ENCODE measurements at places on chromosomes 12 and 14. TPM values are rescaled to one million over a fixed set of nuclear protein-coding genes. Genes with fewer than 3 reads are reported as not detected.
A peak's percentile ranks its signal among the peaks of the same experiment; 100 is the strongest.

DNA sequence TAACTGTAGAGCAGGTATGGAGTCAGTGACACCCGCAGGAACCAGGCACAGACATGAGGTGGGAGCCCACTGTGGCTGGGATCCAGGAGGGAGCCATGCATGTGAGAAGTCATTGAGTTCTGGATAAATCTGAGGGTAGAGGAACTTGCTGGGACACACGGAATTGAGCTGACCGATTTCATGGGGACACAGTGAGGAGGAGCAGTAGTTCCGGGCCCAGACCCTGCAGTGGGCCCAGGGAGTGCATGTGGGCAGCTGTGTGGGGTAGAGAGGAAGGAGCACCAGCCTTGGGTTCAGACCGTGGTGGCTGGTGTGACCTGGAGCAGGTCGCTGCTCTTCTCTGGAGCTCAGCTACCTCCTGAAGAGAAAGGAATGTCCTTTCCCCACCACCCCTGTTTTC lies 8.4 kb downstream of the SERPINA3 start:
- DNase-seq, result no peak
- H3K36me3 ChIP-seq, result peaks cover 3% of the 10 kb centered on the region
- no peak overlapping the region for H3K27ac ChIP-seq

DNA sequence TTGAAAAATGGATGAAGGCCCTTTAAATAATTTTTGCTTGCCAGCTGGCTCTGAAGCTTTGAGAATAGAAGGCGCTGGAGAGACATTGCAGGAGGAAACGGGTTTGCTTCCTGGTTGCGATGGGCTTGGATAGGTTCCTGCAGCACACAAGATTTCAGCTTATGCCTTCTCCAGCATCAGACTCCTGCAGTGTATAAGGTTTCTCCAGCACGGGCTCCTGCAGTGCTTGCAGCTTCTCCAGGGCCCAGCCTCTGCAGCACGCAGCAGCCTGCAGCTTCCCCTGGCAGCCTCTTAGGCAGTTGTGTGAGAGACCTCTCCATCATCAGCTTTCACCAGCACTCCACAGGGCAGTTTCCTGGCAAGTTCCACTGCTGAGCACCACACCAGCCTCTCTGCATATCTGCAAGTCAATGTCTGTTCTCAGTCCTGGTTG lies 78.7 kb upstream of the ZDHHC17 start:
- no peak overlapping the region for H3K4me3 ChIP-seq
- H3K4me1 ChIP-seq, result peaks cover 23% of the 10 kb centered on the region
- H3K27ac ChIP-seq, result no peak overlapping the region
- H3K36me3 ChIP-seq, result no peaks in the 10 kb centered on the region
- no peaks in the 10 kb centered on the region for H3K27me3 ChIP-seq

GRCh38 chr12:57231276-57232021 lies 1.9 kb downstream of the SHMT2 start:
- peaks cover 9% of the 10 kb centered on the region for H3K36me3 ChIP-seq
- H3K27ac ChIP-seq, result no peak overlapping the region
- peaks cover 18% of the 10 kb centered on the region for H3K27me3 ChIP-seq

- H3K36me3 ChIP-seq, result peaks cover 42% of the 10 kb centered on the region
- no peak overlapping the region for H3K27ac ChIP-seq
- no peaks in the 10 kb centered on the region for H3K27me3 ChIP-seq
- H3K4me1 ChIP-seq, result no peaks in the 10 kb centered on the region
- no peak for DNase-seq
Measured at GRCh38 chr12:29578070-29578469, 80.6 kb upstream of the OVCH1 start.

DNA sequence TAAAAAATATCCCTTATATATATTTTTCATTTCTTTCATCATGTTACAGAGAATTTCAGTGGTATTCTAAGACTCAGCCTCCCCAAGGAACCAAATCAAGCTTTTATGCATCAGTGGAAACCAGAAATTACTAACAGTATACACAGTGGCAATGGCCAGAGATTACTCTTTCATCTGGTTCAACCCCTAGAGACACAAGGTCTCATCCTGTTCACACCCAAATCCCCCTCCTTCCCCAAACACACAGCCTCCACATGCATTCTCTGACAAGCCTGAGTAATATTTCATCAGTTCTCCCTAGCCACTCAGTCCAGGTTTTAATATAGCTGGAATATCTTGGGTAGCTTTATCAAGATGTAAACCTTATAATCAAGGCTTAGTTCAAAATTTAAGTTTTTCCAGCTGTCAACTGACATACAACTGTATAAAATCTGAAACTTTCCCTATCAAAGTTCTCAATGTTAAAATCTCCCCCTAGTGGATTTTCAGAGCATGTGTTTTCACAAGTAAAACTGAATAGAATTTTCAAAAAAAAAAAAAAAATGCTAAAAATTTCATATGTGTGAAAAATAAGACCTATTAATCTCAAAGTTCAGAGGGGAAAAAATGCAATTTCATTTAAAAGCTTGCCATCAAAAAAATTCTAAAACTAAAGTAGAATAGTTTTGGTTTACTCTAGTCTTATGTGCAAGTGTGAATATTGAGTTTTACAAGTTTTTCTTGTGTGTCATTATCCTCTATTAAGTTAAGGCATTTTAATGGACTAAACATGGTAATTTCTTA lies 10.5 kb upstream of the SSTR1 start:
- peaks cover 3% of the 10 kb centered on the region for H3K36me3 ChIP-seq
- H3K4me1 ChIP-seq, result no peaks in the 10 kb centered on the region
- DNase-seq, result no peak
- peaks cover 39% of the 10 kb centered on the region for H3K27me3 ChIP-seq

GRCh38 chr12:48828293-48828692 lies 10.0 kb downstream of the CACNB3 start:
- H3K4me3 ChIP-seq, result no peak overlapping the region
- H3K27ac ChIP-seq, result no peak overlapping the region
- H3K4me1 ChIP-seq, result no peaks in the 10 kb centered on the region
- no peaks in the 10 kb centered on the region for H3K27me3 ChIP-seq

DNA sequence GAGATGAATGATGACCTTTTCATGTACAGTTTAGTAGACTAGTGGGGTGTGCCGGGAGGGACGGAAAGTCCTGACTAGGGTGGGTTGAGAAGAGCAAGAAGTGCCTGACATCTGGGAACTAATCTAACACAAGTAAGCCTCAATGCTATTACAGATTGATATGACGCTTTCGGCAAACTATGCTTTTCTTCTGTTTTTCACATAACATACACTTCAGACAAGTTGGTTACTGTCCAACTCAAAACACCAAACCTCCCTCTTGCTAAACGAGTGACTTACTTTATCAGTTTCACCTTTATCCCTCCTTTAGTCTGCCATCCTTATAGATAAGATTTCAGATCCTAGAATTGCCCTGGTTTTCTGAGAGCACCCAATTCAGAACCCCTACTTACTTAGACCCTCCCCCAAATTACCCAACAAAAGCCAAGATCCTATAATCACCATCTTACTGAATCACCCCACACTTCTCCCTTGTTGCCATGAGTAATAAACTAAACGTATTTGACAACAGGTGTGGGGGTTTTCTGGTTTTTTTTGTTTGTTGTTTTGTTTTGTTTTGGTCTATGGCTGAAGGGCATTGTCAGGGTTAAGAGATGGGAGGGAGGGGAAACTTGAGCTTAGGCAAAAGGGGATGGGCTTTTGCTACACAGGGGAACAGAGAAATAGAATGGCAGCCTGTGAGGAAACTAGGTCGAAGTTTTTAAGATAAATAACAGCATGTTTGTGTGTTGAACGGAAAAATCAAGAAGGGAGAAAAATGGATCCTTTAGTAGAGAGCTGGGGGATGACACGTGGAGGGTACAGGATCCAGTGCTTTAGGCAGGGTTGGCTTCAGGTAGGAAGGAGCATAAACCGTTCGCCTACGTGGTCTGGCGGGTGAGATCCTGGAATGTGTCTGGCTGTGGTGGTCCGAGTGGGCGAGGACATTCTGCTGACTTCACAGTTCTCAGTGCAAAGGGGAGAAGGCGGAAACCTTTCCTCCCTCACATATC lies 6.1 kb upstream of the PSMA3 start:
- no peak for DNase-seq
- H3K4me3 ChIP-seq, result no peak overlapping the region
- no peak overlapping the region for H3K27ac ChIP-seq
- peaks cover under 1% of the 10 kb centered on the region for H3K36me3 ChIP-seq
- peaks cover 8% of the 10 kb centered on the region for H3K4me1 ChIP-seq
- H3K27me3 ChIP-seq, result peaks cover 4% of the 10 kb centered on the region

DNA sequence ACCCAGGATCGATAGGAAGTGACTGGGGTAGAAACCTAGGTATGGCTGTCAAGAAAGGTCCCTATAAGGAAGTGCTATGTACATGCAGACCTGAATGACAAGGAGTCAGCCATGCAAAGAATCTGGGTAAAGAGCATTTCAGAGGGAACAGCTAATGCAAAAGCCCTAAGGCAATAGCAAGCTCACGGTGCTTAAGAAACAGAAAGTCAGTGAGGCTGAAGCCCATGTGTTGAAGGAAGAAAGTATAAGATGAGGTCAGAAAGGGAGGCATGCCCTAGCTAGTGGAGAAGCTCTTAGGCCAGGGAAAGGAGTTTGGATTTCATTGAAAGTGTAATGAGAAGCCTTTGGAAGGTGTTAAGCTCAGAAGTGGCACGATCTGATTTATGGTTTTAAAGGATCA lies 6.0 kb upstream of the ADCY6 start:
- H3K4me3 ChIP-seq, result peak overlapping the region; percentile 31
- peaks cover 18% of the 10 kb centered on the region for H3K4me1 ChIP-seq
- H3K36me3 ChIP-seq, result no peaks in the 10 kb centered on the region
- no peaks in the 10 kb centered on the region for H3K27me3 ChIP-seq
- no peak for DNase-seq

DNA sequence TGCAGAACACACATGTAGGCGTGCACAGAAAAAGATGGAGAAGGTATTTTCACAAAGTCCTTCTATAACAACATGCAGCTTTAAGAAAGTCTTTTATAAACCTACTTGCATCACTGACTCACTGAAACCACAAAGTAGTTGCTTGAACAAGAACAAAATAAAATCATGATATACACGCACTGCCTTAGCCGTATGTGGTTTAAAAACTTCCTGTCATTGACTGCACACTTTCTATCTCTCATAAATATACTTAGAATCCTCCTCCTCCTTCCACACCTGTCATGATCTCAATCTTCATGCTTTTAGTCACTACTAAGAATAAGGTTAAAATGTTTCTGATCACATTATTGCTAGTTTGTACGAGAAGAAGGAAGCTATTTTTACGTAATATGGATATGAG lies 31.8 kb upstream of the RAD51AP1 start:
- no peak for DNase-seq
- no peak overlapping the region for H3K4me3 ChIP-seq
- no peaks in the 10 kb centered on the region for H3K27me3 ChIP-seq
- no peaks in the 10 kb centered on the region for H3K4me1 ChIP-seq
- no peak overlapping the region for H3K27ac ChIP-seq

GRCh38 chr14:55514819-55515490 lies 65.1 kb upstream of the KTN1 start:
- H3K36me3 ChIP-seq, result no peaks in the 10 kb centered on the region
- H3K4me1 ChIP-seq, result no peaks in the 10 kb centered on the region
- H3K4me3 ChIP-seq, result no peak overlapping the region
- no peaks in the 10 kb centered on the region for H3K27me3 ChIP-seq
- H3K27ac ChIP-seq, result no peak overlapping the region
- no peak for DNase-seq

- no peak for DNase-seq
- no peaks in the 10 kb centered on the region for H3K4me1 ChIP-seq
- no peak overlapping the region for H3K4me3 ChIP-seq
- H3K36me3 ChIP-seq, result no peaks in the 10 kb centered on the region
Measured at GRCh38 chr12:86710109-86710508, 453.9 kb upstream of the MGAT4C start.

GRCh38 chr14:57038689-57039088 lies 228.4 kb upstream of the OTX2 start:
- no peaks in the 10 kb centered on the region for H3K4me1 ChIP-seq
- H3K27ac ChIP-seq, result no peak overlapping the region
- DNase-seq, result no peak

- no peak for DNase-seq
- H3K4me3 ChIP-seq, result no peak overlapping the region
- H3K27ac ChIP-seq, result no peak overlapping the region
- no peaks in the 10 kb centered on the region for H3K36me3 ChIP-seq
Measured at GRCh38 chr14:101022121-101022520, 118.6 kb upstream of the RTL1 start.

- peak; percentile 42 for DNase-seq
- H3K4me1 ChIP-seq, result peaks cover 12% of the 10 kb centered on the region
- H3K27ac ChIP-seq, result no peak overlapping the region
- H3K36me3 ChIP-seq, result no peaks in the 10 kb centered on the region
- H3K4me3 ChIP-seq, result no peak overlapping the region
Measured at GRCh38 chr12:4444031-4444430, 1.6 kb downstream of the FGF6 start.

GRCh38 chr12:3904999-3905398 lies 31.8 kb upstream of the PARP11 start:
- H3K27me3 ChIP-seq, result peaks cover 6% of the 10 kb centered on the region
- no peaks in the 10 kb centered on the region for H3K36me3 ChIP-seq
- no peak overlapping the region for H3K4me3 ChIP-seq
- no peak for DNase-seq
- no peaks in the 10 kb centered on the region for H3K4me1 ChIP-seq

- no peaks in the 10 kb centered on the region for H3K27me3 ChIP-seq
- H3K27ac ChIP-seq, result no peak overlapping the region
- H3K4me3 ChIP-seq, result no peak overlapping the region
- no peaks in the 10 kb centered on the region for H3K36me3 ChIP-seq
- DNase-seq, result no peak
Measured at GRCh38 chr14:65277027-65277426, 135.5 kb upstream of the FUT8 start.

- H3K27me3 ChIP-seq, result peaks cover 5% of the 10 kb centered on the region
- H3K4me1 ChIP-seq, result peaks cover 20% of the 10 kb centered on the region
- no peaks in the 10 kb centered on the region for H3K36me3 ChIP-seq
- H3K27ac ChIP-seq, result peak overlapping the region; percentile 75
Measured at GRCh38 chr12:52579468-52580465, 6.1 kb upstream of the KRT74 start.

The SAMD15 gene
- 9.7 TPM for total RNA-seq

The CISTR gene
- not detected for total RNA-seq

The IL26 gene
- total RNA-seq, result not detected

The GPR135 gene
- 2.7 TPM for total RNA-seq

The CRIP1 gene
- 15.4 TPM for total RNA-seq

The LRCOL1 gene
- total RNA-seq, result not detected

The EPS8 gene
- total RNA-seq, result 23.7 TPM

The TAS2R7 gene
- not detected for total RNA-seq

The ENDOU gene
- total RNA-seq, result 3.7 TPM

The KCNC2 gene
- 2.5 TPM for total RNA-seq

Measured in type B pancreatic cell (in vitro differentiated cells).